ENCODE measurements at places on chromosomes 3 and 15.

DNA sequence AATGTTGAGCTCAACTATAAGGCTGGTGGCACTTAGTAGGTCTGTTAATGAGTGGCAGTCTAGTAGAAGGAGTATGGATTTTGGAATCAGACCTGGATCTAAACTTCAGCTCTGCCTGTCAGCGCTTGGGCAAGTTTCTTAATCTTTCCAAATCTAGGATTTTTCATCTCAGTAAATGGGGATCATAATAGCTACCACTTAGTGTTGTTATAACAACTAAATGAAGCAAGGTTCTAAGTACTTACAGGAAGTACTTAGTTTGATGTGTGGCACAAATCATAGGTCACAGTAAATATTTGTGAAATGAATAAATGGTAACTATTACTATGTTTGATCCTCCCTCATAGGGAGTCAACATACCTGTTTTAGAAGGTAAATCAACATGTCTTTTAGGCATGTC, 31.4 kb downstream of the SLC49A4 start:
- no peak for DNase-seq

DNA sequence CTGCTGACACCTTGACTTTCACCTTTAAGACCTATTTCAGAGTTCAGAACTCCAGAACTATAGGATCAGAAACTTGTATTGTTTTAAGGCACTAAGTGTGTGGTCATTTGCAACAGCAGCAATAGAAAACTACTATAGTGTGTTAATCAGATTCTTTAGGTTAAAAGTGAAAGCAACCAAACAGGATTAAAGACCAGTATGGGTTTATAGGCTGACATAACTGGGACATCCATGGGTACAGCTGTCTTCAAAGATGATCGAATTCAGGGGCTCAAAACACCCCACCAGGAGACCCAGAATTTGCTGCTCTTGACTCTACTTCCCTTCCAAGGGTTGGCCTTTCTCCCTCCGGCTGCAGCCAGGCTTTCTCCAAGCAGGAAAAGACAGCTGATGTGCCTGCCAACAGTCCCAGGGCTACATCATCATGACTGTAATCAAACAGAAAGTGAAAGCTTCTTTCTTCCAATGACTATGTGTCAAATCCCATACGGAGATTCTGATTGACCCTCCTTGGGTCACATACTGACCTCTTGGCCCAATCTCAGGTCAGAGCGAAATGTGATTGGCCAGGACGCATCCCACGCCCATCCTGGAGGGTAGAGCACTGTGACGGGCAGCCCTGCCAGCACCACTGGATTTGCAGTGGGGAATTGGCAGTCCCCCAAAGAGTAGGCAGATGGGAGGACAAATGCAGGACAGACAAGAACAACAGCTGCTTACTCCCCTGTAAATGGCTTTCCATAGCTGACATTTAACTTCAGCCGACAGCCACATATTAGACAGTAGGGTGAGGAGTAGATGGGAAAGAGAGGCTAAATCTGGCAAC, 51.4 kb upstream of the RNF7 start:
- no peak for DNase-seq

GRCh38 chr15:89754361-89755154, 3.5 kb upstream of the MESP1 start:
- DNase-seq, result no peak

DNA sequence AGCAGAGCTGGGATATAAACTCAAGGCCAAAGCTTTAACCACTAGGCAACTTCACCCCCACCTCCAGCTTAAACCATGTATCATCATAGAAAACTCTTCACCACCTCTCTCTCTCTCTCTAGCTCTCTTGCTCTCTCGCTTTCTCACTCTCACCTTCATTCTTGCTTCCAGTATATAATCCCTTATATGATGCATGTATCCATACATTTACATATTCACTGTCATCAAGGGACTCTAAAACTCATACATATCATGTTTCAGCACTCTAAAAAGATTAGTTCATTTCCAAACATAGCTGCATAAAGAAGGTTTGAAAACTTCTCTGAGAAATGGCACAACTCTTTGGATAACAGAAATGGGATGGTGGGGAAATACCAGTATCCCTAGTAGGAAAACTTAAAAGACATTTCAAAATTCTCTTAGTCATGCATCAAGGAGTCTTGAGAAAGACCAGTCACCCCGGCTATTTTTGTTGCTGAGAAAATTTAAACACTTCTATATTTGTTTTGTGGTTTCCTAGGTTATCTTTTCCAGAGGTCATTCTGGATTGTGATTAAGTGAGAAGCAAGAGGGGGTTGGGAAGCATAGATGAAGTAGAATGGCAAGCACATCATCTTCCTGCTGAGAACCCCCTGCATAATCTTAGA, 447.8 kb upstream of the THBS1 start:
- DNase-seq, result no peak

DNA sequence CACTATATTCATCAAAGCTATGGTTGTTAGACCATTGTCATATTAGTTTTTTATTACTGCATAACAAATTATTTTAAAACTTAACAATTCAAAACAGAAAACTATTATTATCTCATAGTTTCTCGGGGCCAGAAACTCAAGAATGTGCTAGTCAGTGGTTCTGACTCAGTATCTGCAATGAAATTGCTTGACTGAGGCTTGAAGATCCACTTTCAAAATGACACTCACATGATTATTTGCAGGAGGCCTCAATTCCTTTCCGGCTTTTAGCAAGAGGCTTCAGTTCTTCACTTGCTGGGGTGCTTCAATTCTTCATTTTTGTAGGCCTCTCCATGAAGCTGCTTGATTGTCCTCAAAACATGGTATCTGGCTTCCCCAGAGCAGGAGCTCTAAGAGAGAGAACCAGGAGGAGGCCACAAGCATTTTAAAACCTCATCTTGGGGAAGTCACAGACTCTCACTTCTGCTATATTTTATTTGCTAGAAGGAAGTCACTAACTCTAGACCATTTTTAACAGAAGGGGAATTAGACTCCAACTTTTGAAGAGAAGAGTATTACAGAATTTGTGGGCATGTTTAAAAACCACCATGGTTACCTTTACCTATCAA, 383.7 kb downstream of the MFSD1 start:
- no peak for DNase-seq

DNA sequence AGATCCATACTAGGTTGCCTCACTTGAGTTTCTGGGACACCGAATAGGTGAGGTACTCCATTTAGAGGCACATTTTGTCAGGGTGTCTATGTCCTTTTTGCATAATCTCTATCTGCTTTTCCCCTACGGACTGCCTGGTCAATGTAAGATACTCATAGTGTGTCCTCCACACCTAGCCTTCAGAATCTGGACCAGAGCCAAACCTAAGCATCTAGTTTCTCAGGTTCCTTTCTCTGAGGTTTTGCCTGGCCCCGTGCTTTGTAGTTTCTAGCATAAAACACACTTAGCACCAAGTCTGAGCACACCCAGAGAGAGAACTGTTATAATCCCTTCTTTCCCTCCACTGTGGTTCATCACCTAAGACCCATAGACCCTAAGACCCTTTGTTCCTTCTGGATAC, 105.9 kb upstream of the MLF1 start:
- no peak for DNase-seq

- no peak for DNase-seq
These were observed 326.9 kb upstream of the CTNNB1 start for GRCh38 chr3:40872258-40872920.
